ENCODE measurements at places on chromosomes 3 and 15.

DNA sequence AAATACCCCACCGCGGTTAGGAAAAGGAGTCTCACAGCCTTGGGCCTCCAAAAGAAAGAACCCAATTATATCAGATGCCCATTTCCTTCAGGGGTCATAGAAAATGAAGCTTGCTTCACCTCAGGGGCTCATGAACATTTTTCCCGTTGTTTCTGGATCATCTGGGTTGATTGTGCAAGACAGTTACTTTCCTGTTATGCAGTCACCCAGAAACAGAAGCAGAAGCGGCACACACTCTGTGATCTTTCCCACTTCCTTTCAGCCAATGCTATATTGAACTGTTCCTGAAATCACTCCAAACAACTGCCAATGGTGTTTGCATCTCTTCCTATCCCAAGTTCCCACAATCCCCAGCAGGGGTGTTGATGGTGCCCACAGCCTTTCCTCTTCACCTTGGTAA is 295.6 kb upstream of the RASGRP1 start:
- DNase-seq, result no peak

DNA sequence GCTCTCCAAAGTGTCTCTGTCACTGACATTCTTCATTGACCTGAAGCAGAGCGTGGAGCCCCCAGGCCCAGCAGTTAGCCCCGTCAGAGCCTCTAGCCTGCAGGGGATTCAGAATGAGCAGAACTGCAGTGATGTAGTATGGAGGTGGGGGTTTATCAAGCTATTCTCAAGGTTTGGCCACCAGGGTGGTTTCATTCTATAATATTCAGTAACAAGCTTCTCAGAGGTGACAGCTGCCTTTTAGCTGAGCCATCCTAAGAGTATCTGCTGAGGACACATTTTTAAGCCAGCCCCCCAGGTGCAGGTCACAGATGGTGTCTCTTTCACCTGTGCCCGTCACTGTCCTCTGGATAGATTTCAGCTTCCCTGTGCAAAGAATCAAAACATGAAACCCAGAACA is 31.9 kb downstream of the CMTM7 start:
- DNase-seq, result no peak

- DNase-seq, result no peak
Measured at GRCh38 chr3:189586941-189587663, 44.1 kb upstream of the TP63 start.

- DNase-seq, result no peak
Measured at GRCh38 chr3:54817628-54818027, 110.2 kb downstream of the LRTM1 start.

- no peak for DNase-seq
Measured at GRCh38 chr3:140403079-140403478, 274.8 kb upstream of the TRIM42 start.

- DNase-seq, result no peak
Measured at GRCh38 chr15:38853608-38854007, 289.0 kb upstream of the RASGRP1 start.

- no peak for DNase-seq
Measured at GRCh38 chr3:98821063-98821462, 57.9 kb downstream of the ST3GAL6 start.

DNA sequence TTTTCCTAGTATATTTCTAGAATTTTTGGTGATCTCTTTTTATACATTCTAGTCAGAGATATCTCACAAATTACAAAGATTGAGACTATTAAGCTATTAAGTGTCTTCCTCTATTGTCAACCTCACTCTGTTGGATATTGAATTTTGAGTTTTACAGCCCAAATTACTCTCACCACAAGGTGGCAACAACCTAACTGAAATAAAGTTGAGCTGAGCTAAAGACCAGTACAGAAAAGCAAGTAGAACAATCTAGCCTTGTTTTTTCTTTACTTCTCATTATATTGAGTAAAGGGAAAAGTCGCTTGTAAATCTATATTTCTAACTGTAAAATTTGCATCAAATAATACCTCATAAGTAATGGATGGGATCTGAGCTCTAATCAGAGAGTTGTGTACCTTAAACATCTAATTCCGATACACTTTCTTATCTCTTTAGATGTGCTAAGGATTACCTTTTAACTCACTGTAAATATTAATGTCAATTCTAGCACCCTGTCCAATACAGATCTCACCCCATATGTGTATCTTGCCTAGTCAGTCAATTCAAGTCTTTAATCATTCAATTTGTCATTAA is 13.6 kb upstream of the COMMD2 start:
- no peak for DNase-seq

- DNase-seq, result no peak
Measured at GRCh38 chr3:15330031-15330596, 2.3 kb downstream of the SH3BP5 start.

DNA sequence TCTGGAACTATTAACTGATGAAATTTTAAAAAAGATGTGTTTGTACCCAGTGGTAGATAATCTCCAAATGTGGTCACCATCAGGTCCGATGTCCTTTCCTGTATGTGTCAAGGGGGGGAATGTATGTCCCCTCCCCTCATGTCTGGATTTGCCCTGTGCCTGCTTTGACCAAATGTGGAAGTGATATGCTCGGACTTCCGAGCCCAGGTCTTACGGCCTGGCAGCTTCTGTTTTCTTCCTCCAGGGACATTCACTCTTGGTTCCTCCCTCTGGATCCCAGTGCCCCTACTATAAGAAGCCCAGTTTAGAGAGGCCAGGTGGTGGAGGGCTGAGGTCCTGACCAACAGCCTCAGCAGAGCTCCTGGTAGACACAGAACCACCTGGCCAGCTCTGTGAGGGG is 75.5 kb downstream of the CCR1 start:
- DNase-seq, result no peak

DNA sequence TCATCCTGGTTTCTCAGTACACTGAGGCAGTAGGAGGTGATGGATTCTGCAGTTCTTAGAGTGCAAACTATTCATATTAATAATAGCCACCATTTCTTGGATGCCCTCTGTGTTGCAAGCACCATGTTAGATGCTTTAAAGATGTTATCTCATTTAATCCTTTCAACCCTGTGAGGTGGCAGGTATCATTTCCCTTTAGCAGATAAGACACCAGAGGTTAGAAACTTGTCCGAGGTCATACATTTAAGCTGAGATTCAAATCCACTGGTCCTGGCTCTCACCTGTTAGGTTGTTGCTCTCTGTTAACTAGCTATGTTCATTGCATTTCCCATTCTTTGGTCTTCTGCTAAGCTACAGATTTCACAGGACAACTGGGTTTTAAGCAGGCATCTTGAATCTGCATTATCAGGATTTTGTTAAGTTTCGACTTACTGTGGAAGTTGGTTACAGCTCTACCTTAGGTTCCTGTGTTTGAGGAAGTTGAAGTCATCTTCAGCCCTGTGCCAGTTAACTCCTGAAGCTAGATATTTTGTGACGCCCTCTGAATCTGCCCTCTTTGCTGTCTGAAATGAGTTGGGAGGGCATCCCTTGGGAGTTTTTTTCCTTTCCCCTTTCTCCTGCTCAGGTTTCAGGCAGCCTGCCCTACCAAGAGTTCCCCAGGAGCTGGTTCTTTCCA is 6.4 kb downstream of the PDE8A start:
- DNase-seq, result no peak

GRCh38 chr15:68192117-68192516 is 13.0 kb downstream of the CALML4 start:
- DNase-seq, result no peak

GRCh38 chr3:58591517-58592510 is 14.6 kb upstream of the FAM107A start:
- no peak for DNase-seq

DNA sequence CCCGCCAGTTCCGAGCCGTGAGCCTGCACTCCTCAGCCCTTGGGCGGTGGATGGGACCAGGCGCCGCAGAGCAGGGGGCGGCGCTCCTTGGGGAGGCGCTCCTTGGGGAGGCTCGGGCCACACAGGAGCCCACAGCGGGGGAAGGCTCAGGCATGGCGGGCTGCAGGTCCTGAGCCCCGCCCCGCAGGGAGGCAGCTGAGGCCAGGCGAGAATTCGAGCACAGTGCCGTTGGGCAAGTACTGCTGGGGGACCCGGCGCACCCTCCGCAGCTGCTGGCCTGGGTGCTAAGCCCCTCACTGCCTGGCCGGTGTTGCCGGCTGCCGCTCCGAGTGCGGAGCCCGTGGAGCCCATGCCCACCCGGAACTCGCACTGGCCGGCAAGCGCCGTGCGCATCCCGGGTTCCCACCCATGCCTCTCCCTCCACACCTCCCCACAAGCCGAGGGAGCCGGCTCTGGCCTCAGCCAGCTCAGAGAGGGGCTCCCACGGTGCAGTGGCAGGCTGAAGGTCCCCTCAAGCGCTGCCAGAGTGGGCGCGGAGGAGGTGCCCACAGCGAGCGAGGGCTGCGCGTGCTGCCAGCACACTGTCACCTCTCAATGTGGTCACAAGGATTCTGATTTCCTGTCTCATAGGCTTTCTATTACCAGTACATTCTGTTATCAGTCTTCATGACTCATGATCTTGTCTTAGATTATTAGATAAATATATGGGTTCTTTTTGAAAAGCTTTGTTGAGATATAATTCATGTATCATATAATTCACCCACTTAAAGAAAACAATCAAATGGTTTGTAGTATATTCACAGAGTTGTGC is 44.0 kb upstream of the LRIG1 start:
- no peak for DNase-seq

DNA sequence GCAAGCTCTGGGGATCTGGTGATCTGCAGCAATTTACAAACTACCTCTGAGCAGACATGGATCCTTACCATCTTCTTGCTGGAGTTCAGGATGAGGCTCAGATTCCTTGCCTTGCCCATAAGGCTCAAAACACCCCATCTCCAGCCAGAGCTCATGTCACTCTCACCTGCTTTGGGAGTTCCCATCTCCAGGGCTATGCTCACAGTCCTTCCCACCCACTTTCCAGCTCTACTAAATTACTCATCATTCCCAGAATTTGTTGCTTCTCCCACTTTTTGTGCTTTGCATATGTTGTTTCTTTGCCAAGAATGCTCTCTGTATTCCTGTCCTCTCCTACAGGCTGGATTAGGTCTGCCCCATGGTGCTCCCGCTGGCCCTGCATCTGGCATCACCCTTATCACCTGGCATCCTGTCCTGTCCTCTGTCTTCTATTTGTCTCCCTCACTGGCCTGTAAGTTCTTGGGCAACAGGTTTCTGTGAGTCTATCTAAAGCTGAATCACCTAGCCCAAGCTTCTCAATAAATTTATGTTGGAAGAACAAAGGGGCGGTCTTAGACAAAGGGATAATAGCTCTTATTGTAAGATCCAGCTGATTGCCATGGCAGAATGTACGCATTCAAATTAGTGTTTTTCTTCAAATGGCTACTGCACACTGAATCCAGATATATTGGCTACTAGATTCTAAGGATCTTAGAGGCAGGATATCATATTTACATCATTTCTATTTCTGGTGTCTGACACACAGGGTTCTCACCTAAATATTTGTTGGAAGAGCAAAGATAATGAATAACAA is 179.2 kb downstream of the CLSTN2 start:
- DNase-seq, result no peak

- no peak for DNase-seq
Measured at GRCh38 chr3:4655145-4656045, 162.2 kb downstream of the ITPR1 start.

DNA sequence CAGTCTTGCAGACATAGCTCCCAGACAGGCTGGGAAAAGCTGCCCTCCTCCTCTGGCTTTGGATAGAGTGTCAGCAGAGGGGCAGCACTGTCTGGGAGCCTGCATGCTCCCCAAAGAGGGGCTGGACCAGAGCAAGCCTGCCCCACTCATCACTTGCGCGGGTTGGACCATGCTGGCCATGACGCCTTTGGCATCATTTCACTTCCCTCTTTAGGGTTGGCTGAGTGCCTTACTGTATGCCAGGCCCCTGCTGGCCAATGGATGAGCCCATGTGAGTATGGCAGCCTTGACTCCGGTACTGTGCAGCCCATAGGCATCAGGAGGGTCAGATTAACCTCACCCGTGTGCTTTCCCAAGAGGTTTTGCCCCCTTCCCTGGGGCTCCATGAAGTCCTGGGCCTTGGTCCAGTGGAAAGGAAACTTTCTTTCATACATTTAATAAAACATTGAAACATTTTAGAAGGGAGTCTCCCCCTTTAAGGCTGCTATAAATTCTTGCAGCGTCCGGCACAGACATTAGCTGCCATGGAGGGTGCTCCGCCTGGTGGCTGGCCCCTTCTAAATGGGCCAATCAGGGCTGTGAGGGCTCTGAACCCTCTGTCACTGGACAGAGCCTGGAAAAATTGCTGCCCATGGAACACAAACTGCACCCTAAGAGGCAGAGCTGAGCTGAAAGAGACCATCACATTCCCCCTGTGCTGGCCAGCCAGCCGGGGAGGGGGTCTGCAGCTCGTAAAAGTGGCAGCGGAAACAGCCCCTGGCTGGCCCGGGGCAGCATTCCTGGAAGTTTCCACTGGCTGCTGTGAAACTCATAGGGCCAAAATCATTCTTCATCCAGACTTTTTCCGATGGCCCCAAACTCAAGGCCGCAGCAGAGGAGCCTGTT is 20.8 kb upstream of the DUSP7 start:
- no peak for DNase-seq

DNA sequence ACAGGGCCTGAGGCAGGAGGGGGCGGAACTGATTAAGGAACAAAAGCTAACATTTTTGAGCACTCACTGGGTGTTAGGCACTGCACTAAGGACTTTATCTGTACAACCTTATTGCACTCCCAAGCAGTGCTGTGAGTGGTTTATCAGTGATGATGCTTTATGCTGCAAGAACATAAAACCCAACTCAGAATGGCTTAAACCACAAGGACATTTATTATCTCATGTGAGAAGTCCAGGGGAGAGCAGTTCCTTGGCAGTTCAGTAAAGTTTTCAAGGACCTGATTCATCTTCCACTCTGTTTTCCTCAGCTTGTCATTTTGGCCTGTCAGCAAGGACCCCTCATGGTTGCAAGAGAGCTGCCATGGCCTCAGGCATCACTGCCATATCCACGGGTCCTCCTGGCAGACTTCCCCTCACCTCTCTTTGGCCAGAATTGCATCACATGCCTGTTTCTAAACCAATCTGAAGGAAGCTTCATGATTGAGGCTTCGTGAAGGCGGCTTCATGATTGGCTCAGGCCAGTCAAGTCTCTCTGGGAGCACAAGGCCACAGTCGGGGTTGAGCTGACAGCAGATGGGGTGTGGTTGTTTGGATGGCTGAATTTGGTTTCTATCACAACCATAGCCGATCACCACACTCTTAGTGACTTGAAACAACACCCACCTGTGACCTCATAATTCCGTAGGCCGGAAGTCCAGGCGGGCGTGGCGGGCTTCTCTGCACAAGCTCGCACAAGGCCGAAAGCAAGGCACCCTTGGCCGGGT is 15.8 kb downstream of the EFCC1 start:
- no peak for DNase-seq

GRCh38 chr3:23002836-23003732 is 200.0 kb upstream of the UBE2E2 start:
- no peak for DNase-seq

All from stimulated activated CD4-positive, alpha-beta T cell treated with anti-CD3 and anti-CD28 coated beads, Interleukin-4, amount 100 ng/mL, for 48 hours (primary cell).